Activated T-helper 1 cell treated with Interleukin-2 at 50 U/mL for 16 hours (primary cell): ENCODE measurements at places on chromosomes 7 and 10.

- DNase-seq: no peak
Measured at GRCh38 chr10:775245-776075, 86.0 kb upstream of the DIP2C start.

- no peak for DNase-seq
Measured at GRCh38 chr10:81027223-81027622, 489.5 kb downstream of the SH2D4B start.

GRCh38 chr10:132654708-132655661, 117.4 kb downstream of the INPP5A start:
- DNase-seq: peak; percentile 25

DNA sequence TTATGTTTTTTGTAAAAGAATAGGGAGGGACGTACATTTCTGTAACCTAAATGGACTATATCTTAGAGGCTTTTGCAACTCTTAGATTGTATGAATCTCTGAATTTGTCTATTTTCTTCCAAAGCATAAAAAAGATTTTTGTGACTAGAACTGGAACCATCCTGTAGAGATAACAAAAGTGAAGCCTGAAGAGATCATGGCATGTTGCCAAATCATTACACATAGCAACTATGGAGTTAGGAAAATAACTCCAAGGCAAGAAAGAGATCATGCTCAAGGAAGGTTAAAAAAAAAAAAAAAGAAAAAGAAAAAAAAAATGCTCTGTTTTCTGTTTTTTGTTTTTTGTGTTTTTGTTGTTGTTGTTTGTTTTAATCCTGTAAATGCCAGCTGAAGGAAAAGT, 567.7 kb upstream of the ZWINT start:
- DNase-seq: no peak

- no peak for DNase-seq
Measured at GRCh38 chr10:63164166-63164623, 31.1 kb downstream of the NRBF2 start.

GRCh38 chr10:28722065-28722803, 44.9 kb downstream of the BAMBI start:
- DNase-seq: no peak

- no peak for DNase-seq
Measured at GRCh38 chr10:118730756-118731456, 23.9 kb downstream of the CACUL1 start.

DNA sequence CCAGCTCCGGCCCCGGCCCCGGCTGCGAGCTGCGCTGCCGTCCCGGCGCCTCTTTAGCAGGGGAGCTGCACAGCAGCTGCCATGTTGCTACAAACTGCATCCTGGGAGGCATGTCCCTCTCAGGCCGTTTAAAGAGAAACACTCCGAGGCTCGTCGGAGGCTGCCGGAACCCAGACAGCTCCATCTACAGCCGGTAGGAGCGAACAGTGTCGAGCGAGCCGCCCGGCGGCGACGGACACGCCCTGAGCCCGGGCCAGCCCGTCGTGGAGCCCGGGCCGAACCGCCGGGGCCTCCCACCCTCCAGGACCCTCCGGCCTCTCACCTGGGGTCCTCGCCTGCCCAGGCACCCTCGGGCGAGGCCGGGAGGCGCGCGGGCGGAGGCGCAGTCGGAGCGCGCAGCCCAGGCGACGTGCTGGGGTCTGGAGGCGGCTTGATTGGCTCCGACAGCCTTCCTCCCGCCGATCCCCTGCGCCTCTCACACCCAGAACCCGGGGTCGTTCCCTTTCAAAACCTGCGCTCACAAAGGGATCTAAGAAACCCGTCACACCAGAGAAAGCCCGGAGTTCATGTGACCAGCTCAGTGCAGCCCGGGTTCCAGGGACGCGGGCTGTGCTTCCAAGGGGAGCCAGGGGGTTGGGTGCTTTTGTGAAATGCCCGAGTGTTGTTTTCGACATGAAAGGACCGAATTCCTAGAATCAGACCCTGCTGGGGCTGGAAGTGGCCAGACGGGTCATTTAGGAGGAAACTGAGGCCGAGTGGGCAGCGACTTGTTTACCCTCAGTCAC, at the start of gene ZNF777:
Gene ZNF777, minus strand, starts transcription at position 570 of the 785 bp plus-strand sequence. CDS start 5,040 bp downstream, outside the sequence.
- peak; percentile 67 for DNase-seq

DNA sequence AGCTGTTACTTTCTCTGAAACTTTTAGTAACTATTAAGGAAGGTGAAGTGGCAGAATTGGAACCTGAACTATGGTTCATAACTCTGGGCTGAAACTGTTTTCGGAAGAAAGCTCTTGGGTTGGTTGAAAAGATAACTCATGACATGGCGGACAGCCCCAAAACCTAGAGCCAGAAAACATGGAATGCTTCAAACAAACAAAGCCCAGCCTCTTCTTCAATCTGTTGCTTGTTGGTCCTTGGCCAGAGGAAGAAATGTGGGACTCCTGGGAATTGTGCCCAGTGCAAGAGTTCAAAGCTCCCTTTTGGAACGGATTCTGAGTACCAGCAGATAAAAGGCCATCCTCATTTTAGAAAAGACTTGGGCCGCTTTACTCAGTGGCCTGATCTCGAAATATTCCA, 52.9 kb upstream of the CACNB2 start:
- DNase-seq: no peak

DNA sequence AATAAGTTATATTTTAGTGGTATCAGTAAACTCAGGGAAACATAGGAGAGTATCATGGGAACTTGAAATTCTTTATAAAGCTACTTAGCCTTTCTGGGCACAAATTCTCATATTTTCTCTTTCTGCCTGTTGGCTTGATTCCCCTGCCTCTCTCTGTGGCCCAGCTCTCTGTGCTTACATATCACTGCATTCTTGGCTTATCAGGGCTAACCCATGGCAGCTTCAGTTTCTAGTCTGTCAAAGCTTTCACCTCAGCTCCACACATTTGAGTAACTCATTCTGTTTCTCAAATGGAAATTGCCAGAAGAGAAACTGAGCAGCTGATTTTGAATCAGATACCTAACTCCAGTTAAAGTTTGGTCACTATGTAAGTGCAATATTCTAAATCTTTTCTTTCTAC, 713.1 kb downstream of the DNAJB9 start:
- no peak for DNase-seq

DNA sequence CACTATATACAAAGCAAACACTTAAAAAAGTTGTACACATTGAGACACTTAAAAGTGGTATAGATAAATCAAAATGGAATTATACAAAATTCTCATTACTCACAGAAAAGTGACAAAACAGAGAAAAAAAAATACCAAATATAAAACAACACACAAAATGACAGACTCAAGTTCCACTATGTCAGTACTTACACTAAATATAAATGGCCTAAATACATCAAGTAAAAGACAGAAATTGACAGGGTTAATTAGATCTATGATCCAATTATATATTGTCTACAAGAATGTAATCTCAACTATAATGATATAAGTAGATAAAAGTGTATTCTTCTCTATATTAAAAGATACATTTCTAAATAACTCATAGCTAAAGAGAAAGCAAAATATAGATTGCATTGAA, 401.6 kb upstream of the PFKP start:
- DNase-seq: no peak

- DNase-seq: peak; percentile 93
Measured at GRCh38 chr10:6163364-6164270, 39.1 kb upstream of the PFKFB3 start.

DNA sequence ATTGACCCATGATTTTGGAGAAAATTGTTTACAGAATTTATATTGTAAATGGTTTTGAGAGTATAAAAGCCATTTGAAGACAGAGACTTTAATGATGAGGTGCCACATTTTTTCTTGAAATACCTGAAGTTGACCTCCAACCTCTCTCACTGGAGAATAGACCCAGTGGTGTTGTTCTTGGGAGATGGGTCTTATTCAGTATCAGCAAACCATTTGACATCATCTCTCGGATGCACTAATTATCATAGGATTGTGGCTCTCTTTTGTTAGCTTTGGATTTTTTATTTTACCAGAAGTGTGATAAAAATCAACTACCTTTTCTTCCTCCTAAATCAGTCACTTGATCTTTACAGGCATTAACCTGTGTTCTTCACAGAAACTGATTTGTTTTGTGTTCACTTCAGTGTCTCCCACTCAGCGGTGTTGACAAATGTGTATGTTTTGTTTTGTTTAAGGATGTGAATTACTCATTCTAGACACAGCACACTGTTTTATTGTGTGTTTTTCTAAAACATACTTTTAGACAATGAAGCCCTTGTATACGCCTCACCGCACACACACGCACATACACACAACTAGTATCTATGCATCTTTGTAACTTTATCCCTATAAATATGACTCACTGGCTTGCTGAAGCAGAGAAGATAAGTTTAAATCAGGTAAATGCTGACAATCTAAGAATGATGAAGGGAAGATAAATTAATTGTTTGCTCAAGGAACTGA, 455.6 kb downstream of the INHBA start:
- no peak for DNase-seq

GRCh38 chr7:71517940-71518699, 386.2 kb downstream of the GALNT17 start:
- DNase-seq: no peak

- no peak for DNase-seq
Measured at GRCh38 chr10:4561296-4561695, 264.7 kb upstream of the AKR1E2 start.

- no peak for DNase-seq
Measured at GRCh38 chr10:103706047-103706446, 149.3 kb downstream of the SH3PXD2A start.

- DNase-seq: no peak
Measured at GRCh38 chr7:29527505-29528108, 36.0 kb upstream of the PRR15 start.

GRCh38 chr7:136353287-136353686, 376.1 kb upstream of the MTPN start:
- DNase-seq: no peak

DNA sequence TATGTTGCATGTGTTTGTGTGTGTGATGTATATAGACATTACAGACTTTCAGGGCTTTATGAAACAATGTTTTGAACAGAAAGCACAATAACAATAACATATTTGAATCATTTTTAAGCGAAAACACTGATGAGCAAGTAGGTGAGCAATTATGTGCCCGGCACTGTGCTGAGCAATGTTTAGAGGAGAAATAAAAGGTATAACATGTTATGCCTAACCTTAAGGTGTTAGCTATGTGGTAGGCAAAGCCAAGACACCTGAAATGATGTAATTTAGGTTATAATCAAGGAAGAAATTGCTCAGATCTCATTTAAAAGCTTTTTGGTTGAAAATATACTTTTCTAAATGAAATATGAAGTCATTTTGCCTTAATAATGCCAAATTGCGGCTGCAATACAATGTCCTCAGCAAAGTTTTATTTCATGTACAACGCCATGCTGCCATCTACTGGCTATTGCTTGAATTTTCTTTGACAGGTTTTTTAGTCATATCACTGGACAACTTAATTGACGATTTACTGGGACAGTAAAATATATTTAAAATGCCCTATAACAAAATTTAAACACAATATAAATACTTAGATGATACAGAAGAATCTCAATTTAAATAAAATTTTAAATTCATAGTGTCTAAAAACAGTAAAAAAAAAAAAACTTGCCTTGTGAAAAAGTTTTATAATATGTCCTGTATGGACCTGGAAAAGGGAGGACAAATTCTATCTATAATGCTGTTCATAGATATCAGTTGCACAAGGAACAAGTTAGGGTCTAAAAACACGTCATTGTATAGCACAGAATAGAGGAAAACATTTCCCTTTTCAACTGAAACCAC, 131.1 kb upstream of the CDK1 start:
- no peak for DNase-seq

- no peak for DNase-seq
Measured at GRCh38 chr7:95425694-95426093, 9.1 kb downstream of the PON2 start.

GRCh38 chr7:25804154-25804553, 347.8 kb upstream of the NFE2L3 start:
- DNase-seq: no peak

- no peak for DNase-seq
Measured at GRCh38 chr10:110505130-110505770, 7.5 kb downstream of the DUSP5 start.

DNA sequence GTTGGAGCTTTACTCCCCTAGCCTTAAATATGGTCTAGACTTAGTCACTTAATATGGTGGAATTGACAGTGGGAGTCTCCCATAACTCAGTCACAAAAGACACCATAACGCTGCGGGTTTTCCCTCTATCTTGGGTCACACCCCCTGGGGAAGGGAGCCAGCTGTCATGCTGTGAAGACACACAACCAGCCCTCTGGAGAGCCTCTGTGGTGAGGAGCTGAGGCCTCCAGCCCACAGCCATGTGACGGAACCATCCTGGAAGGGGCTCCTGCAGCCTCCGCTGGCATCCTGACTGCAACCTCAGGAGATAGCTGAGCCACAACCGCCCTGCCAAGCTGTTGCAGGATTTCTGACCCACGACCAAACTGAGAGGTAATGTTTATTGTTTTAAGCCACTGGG, 37.9 kb downstream of the PAXIP1 start:
- DNase-seq: no peak

GRCh38 chr7:51313738-51314425, 2.7 kb downstream of the COBL start:
- no peak for DNase-seq

GRCh38 chr10:47261121-47261520, 38.9 kb upstream of the GDF10 start:
- DNase-seq: no peak

- no peak for DNase-seq
Measured at GRCh38 chr7:135620980-135621850, 41.1 kb upstream of the STMP1 start.

DNA sequence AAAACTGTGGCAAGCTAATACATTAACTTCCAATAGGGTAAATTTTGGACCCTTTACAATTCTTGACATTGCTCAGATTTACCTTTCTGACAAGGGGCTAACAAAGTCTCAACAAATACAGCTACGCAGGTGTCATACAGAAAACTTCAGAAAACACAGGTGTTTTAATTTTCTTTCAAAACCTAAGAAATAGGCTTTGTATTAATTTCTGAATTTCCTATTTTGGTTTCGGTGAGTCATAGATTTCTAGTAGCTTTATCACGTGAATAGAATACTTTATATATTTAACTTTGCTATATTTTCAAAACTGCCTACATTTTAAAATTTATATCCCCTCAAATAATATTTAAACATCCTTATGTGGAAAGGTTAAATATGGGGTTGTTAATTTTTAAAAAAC, 215.3 kb downstream of the DGKB start:
- DNase-seq: no peak

- no peak for DNase-seq
Measured at GRCh38 chr10:18079665-18080295, 60.4 kb upstream of the CACNB2 start.

GRCh38 chr10:11204351-11204942, 186.8 kb downstream of the CELF2 start:
- DNase-seq: no peak

DNA sequence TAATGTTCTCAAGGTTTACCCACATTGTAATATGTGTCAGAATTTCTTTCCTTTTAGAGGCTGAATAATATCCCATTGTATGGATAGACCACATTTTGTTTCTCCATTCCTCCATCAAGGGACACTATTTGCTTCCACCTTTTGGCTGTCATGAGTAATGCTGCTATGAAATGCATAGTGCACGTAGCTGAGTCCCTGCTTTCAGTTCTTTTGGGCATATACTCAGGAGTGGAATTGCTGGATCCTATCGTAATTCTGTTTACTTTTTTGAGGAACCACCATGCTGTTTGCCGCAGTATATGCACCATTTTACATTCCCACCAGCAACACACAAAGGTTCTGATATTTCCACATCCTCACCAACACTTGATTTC, 60.0 kb downstream of the PRF1 start:
- DNase-seq: no peak

- DNase-seq: no peak
Measured at GRCh38 chr7:112749775-112750174, 40.4 kb downstream of the TMEM168 start.
